GM23248 (cell line): ENCODE measurements at places on chromosomes 3 and 15. TPM values are rescaled to one million over a fixed set of nuclear protein-coding genes. Genes with fewer than 3 reads are reported as not detected.

DNA sequence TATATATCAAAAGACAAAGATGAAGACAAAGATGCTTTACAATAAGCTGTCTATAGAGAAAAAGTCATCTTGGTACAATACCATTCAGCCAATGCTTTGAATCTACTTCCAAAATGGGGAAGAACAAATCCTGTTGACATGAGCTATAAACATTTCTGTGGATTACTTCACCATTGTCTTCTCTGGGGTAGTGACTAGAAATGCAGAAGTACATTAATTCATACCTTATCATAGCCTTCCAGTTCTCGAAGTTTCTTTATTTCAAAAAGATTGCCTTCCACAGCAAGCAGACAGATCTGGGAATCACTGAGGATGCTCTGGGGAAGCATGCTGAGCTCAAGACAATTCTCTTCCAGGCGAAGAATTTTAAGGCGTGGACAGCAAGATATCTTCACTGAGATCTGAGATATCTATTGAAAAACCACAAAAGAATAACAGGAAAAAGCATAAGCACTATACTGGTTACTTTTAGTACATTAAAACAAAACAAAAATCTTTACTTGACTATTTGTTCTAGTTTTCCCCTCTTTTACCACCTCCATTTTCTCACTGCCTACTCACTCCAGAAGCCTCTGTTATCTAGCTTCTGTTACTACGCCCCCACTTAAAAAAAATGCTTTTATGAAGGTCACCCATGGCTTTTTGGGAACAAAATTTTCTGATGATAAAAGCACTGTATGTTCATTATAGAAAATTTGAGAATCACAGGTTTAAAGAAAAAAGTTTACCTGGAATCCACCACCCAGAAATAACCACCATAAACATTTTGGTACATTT is 3.6 kb downstream of the LRRC57 start:
- no peak overlapping the region for H3K27ac ChIP-seq
- H3K36me3 ChIP-seq: peaks cover 25% of the 10 kb centered on the region
- DNase-seq: no peak
- H3K4me3 ChIP-seq: no peak overlapping the region

GRCh38 chr15:52385670-52386069 is 90.1 kb upstream of the MYO5C start:
- H3K4me3 ChIP-seq: no peak overlapping the region
- peaks cover 13% of the 10 kb centered on the region for H3K4me1 ChIP-seq
- peaks cover 5% of the 10 kb centered on the region; the same call in 1 of the 2 replicates for H3K36me3 ChIP-seq
- no peak for DNase-seq
- H3K27me3 ChIP-seq: no peaks in the 10 kb centered on the region

The LMOD3 gene
- total RNA-seq: not detected in 2 replicates

The MUC20 gene
- total RNA-seq: not detected in 2 replicates
